ENCODE measurements at places on chromosomes 12 and 14.

GRCh38 chr12:57190037-57190436 is 26.6 kb upstream of the NXPH4 start:
- DNase-seq: no peak

GRCh38 chr14:43754838-43755237 is 752.2 kb downstream of the FSCB start:
- no peak for DNase-seq

GRCh38 chr12:51961834-51962233 is 10.3 kb downstream of the ACVR1B start:
- DNase-seq: no peak

DNA sequence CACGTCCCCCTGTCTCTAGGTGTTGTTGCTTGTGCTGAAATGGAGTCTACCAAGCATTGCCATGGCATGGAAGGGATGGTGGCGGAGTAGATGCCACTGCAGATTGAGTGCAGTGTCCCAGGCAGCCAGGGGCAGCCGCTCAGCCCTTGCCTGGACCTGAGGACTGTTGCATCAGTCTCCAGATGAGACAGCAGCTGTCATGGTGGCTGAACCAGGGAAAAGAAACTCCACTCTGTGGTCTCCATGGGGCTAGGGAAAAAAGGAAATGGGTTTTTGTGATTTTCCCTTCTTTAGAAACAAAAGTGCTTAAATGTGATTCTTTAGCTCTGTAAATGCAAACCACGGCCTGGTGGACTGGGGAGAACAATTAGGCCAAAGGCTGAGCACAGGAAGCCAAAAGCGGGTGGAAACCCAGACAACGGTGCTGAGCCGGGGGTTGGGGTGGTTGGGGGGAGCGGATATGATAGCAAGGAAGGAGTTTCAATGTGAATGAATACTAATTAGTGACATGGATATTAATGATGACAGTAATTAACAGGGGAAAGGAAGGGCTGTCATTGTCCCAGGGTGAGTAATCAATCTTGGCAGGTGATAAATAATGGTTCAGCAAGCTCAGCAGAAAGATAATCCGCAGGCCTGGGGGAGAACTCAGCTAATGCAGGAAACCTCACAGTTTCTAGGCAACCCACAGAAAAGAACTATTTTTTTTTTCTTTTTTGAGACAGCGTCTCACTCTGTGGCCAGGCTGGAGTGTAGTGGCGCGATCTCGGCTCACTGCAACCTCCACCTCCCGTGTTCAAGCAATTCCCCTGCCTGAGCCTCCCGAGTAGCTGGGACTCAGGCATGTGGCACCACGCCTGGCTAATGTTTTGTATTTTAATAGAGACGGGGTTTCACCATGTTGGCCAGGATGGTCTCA is 442.6 kb downstream of the DPF3 start:
- no peak for DNase-seq
